Epithelial cell of umbilical artery (primary cell): ENCODE measurements at places on chromosomes 7 and 10. TPM values are rescaled to one million over a fixed set of nuclear protein-coding genes. Genes with fewer than 3 reads are reported as not detected.

Gene ANXA8
- total RNA-seq: 0.30 TPM in 1 of 2 replicates, not detected in the other

Gene LRGUK
- total RNA-seq: under 0.01 and 0.76 TPM in 2 replicates

Gene NCOA4
- 198 and 204 TPM in 2 replicates for total RNA-seq

Gene MMRN2
- total RNA-seq: 346 and 377 TPM in 2 replicates

Gene CHST12
- 1.3 and 10.3 TPM in 2 replicates for total RNA-seq

Gene GRID1
- total RNA-seq: not detected in 2 replicates

Gene POM121L12
- not detected in 2 replicates for total RNA-seq

Gene GPR22
- not detected in 2 replicates for total RNA-seq

Gene PPP1R17
- total RNA-seq: not detected in 2 replicates

Gene CYP26C1
- 0.32 and 1.4 TPM in 2 replicates for total RNA-seq

Gene NPTX2
- total RNA-seq: 0.91 and 2.6 TPM in 2 replicates

Gene NPSR1
- total RNA-seq: not detected in 2 replicates

Gene C10orf143
- total RNA-seq: 0.65 and 0.91 TPM in 2 replicates

Gene EBLN1
- not detected in 2 replicates for total RNA-seq

Gene GPR15LG
- total RNA-seq: not detected in 2 replicates

Gene MPP7
- 0.30 and 0.32 TPM in 2 replicates for total RNA-seq

Gene UCMA
- total RNA-seq: not detected in 2 replicates

Gene INMT
- total RNA-seq: 0.15 TPM in 1 of 2 replicates, not detected in the other

Gene GPR85
- total RNA-seq: 1.2 and 4.5 TPM in 2 replicates

Gene AKR1C8
- total RNA-seq: under 0.01 TPM in 1 of 2 replicates, not detected in the other

Gene ELN
- 0.30 TPM in 1 of 2 replicates, not detected in the other for total RNA-seq

Gene CALD1
- 248 and 255 TPM in 2 replicates for total RNA-seq

Gene MAGI2
- total RNA-seq: 0.97 and 2.1 TPM in 2 replicates

Gene LIPF
- not detected in 2 replicates for total RNA-seq

Gene TBX20
- 0.15 and 0.97 TPM in 2 replicates for total RNA-seq

Gene NOS3
- total RNA-seq: 13.3 and 26.4 TPM in 2 replicates

Gene WEE2
- total RNA-seq: not detected in 2 replicates

Gene SFRP4
- not detected in 2 replicates for total RNA-seq

Gene EMX2
- total RNA-seq: 0.15 TPM in 1 of 2 replicates, not detected in the other

Gene NUTM2B
- total RNA-seq: under 0.01 and 0.15 TPM in 2 replicates

Gene AS3MT
- total RNA-seq: 1.8 and 2.6 TPM in 2 replicates

Gene LRRC18
- not detected in 2 replicates for total RNA-seq

Gene NXPH1
- total RNA-seq: not detected in 2 replicates

Gene MIOS
- 28.6 and 50.5 TPM in 2 replicates for total RNA-seq

Gene NUTM2D
- total RNA-seq: 0.65 and 0.76 TPM in 2 replicates

Gene CLCN1
- not detected in 2 replicates for total RNA-seq

Gene LRRC17
- 106 and 124 TPM in 2 replicates for total RNA-seq

Gene TUBAL3
- under 0.01 and 0.15 TPM in 2 replicates for total RNA-seq

Gene SLC26A5
- total RNA-seq: not detected in 2 replicates

Gene PAPSS2
- total RNA-seq: 43.5 and 49.2 TPM in 2 replicates
